GM12891 (cell line): ENCODE measurements at places on chromosomes 7 and 10.

DNA sequence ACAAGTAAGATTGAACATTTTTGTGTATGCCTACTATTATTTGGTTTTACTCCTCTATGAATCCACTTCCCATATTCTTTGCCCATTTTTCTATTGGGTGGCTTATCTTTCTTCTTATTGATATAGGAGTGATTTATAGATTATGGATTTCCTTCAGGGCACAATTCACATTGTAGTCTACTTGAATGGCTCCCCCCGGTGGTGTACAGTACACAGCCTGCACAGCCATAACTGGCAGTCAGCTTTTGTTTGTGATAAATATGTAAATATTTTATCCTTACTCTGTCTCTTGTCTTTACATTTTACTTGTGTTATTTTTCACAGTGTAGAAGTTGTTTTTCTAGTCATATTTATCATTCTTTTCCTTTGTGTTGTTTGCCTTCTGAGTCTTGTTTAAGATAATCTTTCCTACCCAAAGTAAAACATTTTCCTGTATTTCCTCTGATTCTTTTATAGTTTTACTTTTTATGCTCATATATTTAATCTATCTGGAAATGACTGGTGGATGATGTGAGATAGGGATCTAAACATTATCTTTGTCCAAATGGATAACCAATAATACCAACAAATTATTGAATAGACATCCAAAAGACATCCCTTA, 23.9 kb upstream of the CALD1 start:
- no peak for DNase-seq

- DNase-seq: no peak
Measured at GRCh38 chr7:77434570-77435275, 18.6 kb upstream of the GSAP start.

- no peak for DNase-seq
Measured at GRCh38 chr10:37671802-37672201, 185.6 kb downstream of the ZNF248 start.

DNA sequence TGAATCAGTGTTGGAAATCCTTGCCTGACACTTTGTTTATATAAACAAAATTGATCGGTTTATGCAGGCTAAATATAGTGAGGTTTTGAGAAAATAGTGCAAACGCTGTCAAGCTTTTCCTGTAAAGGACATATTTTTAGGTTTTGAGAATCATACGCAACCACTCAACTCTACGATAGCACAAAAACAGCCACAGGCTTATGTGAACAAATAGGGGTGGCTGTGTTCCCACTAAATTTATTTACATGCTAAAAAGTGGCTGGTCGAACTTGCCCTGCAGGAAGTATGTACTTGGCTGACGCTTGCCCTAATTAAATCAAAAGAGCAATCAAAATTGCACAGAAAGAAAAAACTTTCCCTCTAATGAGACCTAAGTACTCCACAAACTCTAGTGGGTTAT, 234.7 kb upstream of the CACNA2D1 start:
- DNase-seq: no peak

DNA sequence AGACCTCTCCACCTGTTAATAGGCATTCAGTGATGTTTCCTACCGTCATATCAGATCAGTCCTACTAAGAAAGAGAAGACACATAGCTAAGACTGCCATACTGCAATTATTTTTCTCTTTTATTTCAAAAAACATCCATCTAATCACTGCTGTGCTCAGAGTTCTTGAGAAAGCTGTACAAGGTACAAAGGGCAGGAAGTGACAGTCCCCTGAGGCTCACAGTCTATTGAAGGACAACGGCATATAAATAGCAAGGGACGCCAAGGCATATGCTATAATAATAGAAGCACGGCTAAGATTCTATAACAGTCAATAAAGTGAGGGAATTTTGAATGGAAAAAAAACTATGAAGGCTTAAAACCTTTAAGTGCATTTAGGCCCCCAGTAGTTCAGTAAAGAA, 415.3 kb upstream of the NRP1 start:
- DNase-seq: no peak

- no peak for DNase-seq
Measured at GRCh38 chr7:151077705-151078232, 2.8 kb downstream of the FASTK start.

DNA sequence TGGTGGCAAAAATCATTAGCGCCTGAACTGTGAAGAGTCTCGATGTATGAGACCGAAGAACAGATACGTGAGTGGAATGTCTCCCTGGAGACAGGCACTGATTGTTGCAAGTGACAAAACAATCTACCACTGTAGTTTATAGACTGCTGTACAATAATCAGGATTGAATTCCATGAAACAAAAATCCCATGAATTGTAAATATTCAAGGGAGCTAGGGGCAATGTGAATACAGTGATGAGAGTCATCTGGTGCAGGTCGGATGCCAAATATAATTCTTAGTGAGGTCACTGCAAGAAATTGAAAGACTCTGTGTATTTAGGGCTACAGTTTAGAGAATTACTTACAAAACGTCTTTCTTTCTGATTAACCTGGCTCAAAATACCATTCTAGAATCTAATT, 594.4 kb upstream of the VSTM2A start:
- no peak for DNase-seq

GRCh38 chr10:10869592-10869991, 148.1 kb upstream of the CELF2 start:
- no peak for DNase-seq

GRCh38 chr7:46774515-46774914, 807.4 kb downstream of the TNS3 start:
- no peak for DNase-seq

DNA sequence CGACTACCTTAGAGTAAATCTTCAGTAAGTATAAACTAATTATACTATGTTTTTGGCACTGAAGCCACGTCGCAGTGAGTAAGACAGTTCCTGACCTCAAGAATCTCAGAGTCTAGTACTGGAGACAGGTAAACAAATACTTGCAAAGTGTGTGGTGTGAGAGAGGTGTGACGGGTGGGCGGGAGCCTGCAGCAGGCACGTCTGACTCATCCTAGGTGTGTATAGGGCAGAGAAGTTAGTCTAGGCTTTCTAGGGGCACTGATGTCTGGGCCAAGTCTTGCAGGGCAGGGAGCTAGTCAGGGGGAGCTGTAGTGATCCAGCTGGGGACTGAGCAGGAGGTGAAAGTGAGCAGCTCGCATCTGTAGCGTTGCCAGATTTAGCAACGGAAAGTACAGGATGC, 35.9 kb upstream of the SFTPD start:
- DNase-seq: no peak

GRCh38 chr7:105473163-105473562, 48.9 kb downstream of the PUS7 start:
- DNase-seq: no peak

- no peak for DNase-seq
Measured at GRCh38 chr10:104300736-104301292, 31.8 kb downstream of the GSTO2 start.

DNA sequence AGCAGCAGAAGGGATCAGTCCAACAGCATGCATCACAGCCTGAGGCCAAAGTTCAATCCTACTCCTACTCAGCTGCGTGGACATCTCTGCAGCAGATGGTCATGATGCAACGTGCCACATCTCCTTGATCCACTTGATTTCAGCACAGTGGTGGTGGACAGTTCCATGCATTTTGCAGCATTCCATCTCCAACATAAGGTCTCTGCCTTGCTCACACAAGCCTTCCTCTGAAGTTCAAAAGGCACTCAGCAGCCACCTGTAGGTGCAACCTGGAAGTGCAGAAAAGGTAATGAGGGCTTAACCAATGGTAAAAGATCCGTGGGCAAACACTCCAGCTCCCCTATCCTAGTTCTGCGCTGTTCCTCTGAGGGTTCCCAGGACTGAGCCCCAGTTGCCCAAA, 57.5 kb upstream of the CHCHD3 start:
- DNase-seq: no peak

DNA sequence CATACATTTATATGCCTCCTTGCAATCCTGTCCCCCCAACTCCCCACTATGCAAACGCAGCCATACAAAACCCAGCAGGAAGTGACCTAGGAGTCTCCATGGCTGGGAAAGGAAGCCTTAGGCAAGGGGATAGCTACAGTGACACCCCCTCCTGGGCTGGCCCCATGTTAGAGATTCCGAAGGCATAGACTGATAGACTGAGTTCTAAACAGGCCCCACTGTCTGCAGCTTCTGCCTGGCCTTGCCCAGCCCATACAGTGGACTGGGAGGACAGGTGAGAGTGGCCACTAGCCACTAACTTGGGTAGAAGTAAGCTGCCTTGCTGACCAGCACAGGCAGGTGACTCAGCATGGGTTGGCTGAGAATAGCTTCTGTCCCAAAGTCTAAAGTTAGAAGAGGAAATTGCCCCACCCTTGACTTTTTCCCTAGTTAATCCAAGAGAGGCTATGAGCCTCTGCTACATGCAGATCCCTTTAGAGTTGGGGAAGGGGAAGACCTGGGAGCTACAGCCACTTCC, 106.3 kb downstream of the C10orf105 start:
- no peak for DNase-seq

- no peak for DNase-seq
Measured at GRCh38 chr7:74311305-74311744, 22.1 kb downstream of the CLIP2 start.

GRCh38 chr10:29970576-29970975, 88.8 kb downstream of the JCAD start:
- no peak for DNase-seq

GRCh38 chr7:117375380-117375779, 51.9 kb downstream of the ASZ1 start:
- DNase-seq: no peak

DNA sequence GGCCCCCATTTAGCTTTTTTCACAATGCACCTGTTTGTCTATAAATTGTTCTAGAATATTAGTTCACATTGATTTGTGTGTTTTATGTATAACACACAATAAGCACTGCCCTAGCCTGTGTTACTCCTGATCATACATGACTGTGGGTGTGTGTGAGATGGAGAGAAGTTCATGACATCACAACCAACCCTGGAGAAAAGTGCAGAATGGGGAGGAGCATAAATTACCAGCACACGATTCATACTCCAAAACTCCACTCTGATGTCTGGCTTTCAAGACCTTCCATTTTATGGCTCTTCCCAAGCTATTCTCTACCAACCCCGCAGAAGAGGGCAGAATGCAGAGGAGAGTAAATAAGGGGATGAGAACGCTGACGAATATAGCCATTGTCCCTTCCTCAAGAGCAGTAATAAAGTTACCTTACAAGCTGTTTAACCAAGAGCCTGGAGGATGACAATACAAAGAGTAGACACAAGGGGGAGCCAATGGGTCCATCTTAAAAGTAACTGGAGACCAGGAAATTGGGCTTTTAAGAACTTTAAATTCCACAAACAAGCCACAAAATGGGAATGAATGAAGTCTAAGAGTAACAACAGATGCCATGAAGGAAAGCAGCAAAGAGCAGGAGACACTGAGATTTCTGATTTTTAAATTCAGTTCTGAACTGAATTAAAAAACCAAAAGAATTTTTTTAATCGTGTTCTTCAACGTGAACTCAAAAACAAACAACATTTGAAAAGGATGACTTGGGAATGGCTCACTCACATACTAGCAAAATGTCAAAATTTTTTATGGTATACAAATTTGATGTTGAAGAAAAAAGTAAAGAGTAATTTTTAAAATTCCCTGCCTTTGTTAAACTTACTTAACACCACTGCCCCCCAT, 159.6 kb downstream of the PARD3 start:
- no peak for DNase-seq

GRCh38 chr7:104861729-104862390, 152.1 kb upstream of the KMT2E start:
- DNase-seq: no peak

DNA sequence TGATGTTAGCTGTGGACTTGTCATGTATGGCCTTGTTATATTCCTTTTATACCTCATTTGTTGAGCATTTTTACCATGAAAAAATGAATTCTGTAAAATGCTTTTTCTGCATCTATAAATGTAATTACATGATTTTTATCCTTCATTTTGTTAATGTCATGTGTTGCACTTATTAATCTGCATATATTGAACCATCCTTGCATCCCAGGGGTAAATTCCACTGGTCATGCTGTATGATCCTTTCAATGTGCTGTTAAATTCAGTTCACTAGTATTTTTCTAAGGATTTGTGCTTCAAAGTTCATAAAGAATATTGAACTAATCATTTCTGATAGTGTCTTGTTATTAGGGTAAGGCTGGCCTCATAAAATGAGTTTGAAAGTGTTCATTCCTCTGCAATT, 31.9 kb upstream of the AHR start:
- no peak for DNase-seq

- no peak for DNase-seq
Measured at GRCh38 chr10:70070834-70071233, 18.2 kb downstream of the MACROH2A2 start.

GRCh38 chr7:132203021-132203420, 373.2 kb downstream of the PLXNA4 start:
- DNase-seq: no peak

GRCh38 chr10:79137300-79137756, 68.6 kb downstream of the ZMIZ1 start:
- DNase-seq: no peak

DNA sequence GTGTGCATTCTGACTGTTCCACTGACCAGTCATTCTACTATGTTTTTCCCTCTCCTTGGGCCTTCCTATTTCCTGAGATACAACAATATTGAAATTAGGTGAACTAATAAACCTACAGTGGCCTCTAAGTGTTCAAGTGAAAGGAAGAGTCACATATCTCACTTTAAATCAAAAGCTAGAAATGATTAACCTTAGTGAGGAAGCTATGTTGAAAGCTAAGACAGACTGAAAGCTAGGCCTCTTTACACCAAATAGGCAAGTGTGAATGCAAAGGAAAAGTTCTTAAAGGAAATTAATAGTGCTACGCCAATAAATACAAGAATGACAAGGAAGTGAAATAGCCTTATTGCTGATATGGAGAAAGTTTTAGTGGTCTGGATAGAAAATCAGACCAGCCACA, 5.7 kb upstream of the DYNC1I1 start:
- no peak for DNase-seq

- DNase-seq: no peak
Measured at GRCh38 chr7:46229409-46229808, 308.3 kb upstream of the IGFBP3 start.

DNA sequence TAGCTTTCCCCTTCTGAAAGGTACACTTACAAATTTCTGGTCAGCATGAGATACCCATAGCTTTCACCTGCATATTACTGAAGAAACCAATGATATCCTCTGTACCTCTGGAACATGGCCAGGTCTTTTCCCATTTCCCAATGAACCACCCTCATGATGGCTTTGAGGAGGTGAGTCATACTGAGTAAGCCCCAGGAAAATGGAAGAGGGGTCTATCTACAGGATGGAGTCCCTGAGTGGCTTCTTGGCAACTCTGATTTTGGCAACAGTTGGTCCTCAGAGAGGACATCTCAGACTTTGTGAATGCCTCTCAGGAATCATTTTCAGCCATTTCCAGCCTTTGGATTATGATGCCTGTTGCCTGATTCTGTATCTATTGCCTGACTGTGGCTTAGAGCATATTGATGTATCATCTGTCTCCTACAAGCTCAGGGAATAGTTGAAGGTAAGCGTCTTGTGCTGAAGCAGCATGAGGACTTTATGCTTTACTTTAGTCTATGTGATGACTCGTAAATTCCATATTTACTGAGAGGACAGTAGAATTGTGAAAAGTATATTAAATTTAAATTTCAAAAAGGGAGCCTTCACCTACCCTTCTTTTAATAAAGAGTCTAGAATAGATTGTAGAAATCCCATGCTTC, 84.7 kb upstream of the DKK1 start:
- DNase-seq: no peak

- DNase-seq: no peak
Measured at GRCh38 chr10:95382174-95382573, 91.4 kb upstream of the PDLIM1 start.
